MCF 10A (cell line): ENCODE measurements at places on chromosomes 7 and 10. TPM values are rescaled to one million over a fixed set of nuclear protein-coding genes. Genes with fewer than 3 reads are reported as not detected.

DNA sequence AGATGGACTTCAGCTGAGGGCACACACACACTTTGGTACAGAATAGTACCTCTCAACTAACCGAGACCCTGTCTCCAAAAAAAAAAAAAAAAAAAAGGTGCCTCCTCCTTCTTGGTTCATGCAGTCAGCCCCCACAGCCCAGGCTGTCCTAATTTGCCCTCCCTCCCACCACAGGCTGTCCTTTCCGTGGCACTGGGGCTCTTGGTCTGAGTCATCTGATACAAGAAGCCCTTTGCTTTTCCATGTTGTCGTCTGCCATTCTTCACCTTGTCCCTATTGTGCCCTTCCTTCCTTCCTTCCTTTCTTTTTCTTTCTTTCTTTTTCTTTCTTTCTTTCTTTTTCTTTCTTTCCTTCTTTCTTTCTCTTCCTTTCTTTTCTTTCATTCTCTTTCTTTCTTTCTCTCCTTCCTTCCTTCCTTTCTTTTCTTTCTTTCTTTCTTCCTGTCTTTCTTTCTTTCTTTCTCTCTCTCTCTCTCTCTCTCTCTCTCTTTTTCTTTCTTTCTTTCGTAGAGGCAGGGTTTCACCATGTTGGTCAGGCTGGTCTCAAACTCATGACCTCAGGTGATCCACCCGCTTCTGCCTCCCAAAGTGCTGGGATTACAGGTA is 96.0 kb upstream of the IKZF1 start:
- no peak for DNase-seq

DNA sequence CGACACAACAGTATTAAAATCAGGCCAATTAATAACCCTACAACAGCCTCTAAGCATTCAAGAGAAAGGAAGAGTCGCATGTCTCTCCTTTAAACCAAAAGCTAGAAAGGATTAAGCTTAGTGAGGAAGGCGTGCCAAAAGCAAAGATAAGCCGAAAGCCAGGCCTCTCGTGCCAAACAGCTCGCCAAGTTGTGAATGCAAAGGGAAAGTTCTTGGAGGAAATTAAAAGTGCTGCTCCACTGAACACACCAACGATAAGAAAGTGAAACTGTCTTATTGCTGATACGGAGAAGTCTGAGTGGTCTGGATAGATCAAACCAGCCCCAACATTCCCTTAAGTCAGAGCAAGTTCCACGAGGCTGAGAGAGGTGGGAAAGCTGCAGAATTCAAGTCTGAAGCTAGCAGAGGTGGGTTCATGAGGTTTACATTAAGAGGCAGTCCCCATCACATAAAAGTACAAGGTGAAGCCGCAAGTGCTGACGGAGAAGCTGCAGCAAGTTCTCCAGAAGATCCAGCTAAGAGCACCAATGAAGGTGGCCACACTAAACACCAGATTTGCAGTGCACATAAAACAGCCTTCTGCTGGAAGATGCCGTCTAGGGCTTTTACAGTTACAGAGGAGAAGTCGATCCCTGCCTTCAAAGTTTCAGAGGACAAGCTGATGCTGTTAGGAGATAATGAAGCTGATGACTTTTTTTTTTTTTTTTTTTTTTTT is 194.8 kb downstream of the MAD1L1 start:
- DNase-seq, result no peak

SPDYE2B gene
- total RNA-seq, result not detected in 2 replicates

TMEM196 gene
- total RNA-seq, result not detected in 2 replicates
